ENCODE measurements at places on chromosomes 6 and 20. TPM values are rescaled to one million over a fixed set of nuclear protein-coding genes. Genes with fewer than 3 reads are reported as not detected.

DNA sequence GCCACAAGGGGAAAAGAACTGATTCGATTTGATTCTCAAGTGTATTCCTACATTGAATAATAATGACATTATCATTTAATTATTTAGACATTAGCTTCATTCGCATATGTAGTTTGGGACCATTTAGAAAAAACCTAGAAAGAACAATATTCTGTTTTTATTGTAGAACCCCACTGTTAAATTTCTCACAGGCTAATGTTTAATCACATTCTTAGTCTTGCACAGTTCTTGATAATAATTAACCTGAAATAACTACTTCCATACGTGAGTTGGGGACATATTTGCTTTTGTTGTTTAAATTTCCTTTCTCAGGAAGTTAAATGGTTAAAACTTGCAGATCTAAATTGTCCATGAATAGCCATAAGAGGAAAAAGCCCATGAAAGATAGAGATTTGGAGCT lies 275.2 kb downstream of the TFAP2B start:
- DNase-seq: no peak

- DNase-seq: peak; percentile 17
Measured at GRCh38 chr6:165895421-165896165, 232.6 kb upstream of the PDE10A start.

GRCh38 chr6:157867155-157867559 lies 44.1 kb downstream of the SNX9 start:
- DNase-seq: peak; percentile 62

The BTBD9 gene
- 21.4 TPM for total RNA-seq

GRCh38 chr6:16487996-16488674 lies 249.7 kb downstream of the GMPR start:
- no peak for DNase-seq

The TMC2 gene
- not detected for total RNA-seq

The ANKRD66 gene
- not detected for total RNA-seq

DNA sequence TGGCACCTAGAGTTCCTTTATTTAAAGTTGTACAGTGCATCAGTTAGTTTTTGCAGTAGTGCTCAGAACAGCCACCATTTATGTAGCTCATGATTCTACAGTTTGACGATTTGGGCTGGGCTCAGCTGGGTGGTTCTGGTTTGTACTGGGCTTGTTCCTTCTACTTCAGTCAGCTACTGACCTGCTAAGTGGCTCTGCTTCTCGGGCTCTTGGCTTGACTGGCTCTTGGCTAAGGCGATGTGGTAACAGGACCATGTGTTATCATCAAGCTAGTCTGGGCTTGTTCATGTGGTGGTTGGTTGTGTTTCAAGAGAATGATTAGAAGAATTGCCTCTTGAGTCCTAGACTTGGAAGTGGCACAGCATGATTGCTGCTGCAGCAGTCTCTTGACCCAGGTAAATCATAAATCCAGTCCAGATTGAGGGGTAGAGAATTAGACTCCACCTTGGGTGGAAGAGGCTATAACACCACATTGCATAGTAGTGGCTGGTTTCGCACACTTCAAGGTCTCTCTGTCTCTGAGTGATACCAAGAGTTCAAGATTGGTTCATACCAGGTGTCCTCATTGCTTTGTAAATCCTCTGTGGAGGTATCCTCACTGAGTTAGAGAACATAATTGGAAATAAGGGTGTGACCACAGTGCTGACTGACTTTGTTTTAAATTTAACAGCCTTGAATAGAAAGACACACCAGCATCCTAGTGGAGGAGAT lies 253.0 kb downstream of the ARID1B start:
- DNase-seq: no peak

The SMLR1 gene
- total RNA-seq: not detected

DNA sequence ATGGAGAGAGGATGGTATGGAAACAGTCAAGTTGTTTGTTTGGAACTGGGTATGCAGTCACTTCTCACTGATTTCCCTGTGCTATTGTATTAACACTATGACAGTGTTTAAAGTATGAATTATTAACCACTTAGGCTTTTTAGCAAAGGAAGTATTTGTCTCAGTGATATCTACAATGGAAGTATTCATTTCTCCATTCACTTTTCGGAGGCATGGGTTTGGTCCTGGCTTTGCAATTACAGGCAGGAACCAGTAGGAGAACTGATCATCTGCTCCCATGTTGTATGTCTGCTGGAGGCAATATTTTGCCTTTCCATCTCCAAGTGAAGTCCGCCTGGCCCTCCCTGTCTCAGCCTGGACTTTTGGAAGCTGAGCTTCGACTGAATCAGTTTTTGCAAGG lies 30.6 kb upstream of the EXOC2 start:
- no peak for DNase-seq

GRCh38 chr6:41332241-41332640 lies 3.2 kb upstream of the NCR2 start:
- no peak for DNase-seq

The MGME1 gene
- 6.3 TPM for total RNA-seq

DNA sequence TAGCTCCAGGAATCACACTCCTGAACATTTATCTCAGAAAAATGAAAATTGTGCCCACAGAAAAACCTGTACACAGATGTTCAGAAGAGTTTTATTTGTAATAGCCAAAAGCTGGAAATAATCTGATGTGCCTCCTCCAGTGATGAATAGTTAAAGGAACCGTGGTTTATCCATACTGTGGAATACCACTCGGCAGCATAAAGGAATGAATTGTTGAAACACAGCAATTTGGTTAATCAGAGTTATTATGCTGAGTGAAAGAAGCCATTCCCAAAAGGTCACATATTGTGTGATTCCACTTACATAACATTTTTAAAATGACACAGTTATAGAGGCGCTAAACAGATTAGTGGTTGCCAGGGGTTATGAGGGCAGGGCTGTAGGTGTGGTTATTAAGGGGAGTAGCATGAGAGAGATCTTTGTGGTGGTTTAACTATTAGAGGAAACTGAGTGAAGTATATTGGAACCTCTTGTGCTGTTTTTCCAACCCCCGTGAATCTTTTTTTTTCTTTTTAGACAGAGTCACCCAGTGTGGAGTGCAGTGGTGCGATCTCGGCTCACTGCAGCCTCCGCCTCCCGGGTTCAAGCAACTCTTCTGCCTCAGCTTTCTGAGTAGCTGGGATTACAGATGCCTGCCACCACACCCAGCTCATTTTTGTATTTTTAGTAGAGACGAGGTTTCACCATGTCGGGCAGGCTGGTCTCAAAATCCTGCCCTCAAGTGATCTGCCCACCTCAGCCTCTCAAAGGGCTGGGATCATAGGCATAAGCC lies 26.2 kb downstream of the PSMF1 start:
- no peak for DNase-seq

DNA sequence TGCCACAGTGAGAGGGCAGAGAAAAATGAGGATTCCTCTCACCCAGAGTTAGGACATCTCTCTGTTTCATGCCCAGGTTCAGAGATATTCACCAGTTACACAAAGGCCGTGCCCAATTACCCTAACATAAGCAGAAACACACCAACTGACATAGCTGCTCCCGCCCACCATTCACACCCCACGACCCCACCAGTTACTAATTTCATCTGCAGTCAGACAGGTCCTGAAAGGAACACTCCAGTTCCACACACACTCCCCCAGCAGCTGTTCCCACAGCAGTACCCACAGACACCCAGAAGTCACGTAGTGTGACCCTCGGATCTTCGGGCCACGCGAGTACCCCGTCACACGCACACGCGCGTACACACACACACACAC lies 532 bp downstream of the TMEM74B start:
- no peak for DNase-seq

The POM121L2 gene
- not detected for total RNA-seq

GRCh38 chr20:59051666-59052185 lies 9.1 kb upstream of the PRELID3B start:
- DNase-seq: no peak

- no peak for DNase-seq
Measured at GRCh38 chr6:4802312-4802935, 26.2 kb downstream of the CDYL start.

GRCh38 chr6:111745636-111746035 lies 127.6 kb downstream of the FYN start:
- no peak for DNase-seq

GRCh38 chr20:42027746-42028268 lies 409.6 kb upstream of the CHD6 start:
- DNase-seq: no peak

The SSTR4 gene
- not detected for total RNA-seq

DNA sequence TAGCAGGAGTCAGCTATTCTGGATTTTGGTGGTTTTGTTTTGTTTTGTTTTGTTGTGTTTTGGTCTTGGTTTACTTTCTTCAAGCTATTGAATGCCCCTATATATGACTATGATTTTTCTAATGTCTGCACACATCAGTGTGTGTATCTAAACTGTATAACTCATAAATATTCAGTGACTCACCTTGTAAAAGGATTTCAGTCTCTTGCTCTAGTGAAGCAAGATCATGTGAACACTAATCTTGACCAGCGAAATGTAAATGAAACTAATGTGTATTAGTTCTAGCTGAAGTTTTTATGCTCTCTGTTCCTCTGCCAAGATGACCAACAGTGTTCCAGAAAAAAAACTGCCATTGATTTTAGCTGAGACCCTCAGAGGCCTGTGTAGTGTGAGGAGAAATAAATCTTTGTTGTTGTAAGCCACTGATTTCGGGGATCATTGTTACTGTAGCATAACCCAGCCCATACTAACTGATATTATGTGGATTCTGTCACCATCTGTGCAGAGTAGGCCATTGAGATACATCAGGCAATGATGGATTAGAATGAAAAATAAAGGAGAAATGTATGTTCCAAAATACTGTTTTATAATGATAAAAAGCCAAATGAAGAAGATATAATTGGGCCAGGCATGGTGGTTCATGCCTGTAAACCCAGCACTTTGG lies 11.5 kb upstream of the BTBD9 start:
- no peak for DNase-seq

Data from fibroblast of the aortic adventitia (primary cell).